ENCODE measurements at places on chromosomes 4 and X.

DNA sequence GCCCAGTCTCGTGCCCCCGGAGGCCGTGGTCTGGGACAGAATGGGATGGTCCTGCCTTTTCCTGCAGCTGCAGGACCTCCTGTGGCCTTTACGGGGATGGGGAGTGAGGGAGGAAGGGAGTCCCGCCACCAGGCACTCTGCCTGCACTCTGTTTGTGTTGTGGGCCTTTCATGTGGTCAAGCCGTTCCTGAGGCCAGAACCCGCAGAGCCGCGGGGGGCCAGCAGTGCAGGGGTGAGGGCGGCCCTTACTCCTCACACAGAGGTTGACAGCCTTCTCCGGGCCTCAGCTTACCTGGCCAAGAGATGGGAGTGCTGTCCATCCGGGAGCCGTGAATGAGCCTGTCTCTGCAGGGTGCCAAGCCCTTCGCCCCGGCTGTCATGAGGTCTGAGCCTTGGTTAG is 230.7 kb downstream of the AFAP1 start:
- DNase-seq = no peak

DNA sequence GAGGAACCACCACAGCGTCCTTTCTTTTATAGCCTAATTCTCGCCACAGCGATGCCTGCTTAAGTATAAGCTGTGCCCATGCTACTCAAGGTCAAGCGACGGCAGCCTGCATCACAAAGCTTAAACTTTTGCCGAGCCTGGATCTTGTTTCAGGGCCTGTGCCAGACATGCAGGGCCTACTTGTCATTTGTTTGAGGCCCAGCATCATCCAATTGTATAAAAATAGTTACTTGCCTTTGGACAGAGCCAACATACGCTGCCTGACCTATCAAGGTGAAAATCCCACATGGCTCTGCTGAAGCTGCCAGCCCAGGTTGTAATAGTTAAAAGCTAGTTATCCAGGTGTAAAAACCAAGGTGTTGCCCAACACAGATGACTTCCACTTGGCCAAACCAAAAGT is 107.1 kb downstream of the TMEM131L start:
- no peak for DNase-seq

DNA sequence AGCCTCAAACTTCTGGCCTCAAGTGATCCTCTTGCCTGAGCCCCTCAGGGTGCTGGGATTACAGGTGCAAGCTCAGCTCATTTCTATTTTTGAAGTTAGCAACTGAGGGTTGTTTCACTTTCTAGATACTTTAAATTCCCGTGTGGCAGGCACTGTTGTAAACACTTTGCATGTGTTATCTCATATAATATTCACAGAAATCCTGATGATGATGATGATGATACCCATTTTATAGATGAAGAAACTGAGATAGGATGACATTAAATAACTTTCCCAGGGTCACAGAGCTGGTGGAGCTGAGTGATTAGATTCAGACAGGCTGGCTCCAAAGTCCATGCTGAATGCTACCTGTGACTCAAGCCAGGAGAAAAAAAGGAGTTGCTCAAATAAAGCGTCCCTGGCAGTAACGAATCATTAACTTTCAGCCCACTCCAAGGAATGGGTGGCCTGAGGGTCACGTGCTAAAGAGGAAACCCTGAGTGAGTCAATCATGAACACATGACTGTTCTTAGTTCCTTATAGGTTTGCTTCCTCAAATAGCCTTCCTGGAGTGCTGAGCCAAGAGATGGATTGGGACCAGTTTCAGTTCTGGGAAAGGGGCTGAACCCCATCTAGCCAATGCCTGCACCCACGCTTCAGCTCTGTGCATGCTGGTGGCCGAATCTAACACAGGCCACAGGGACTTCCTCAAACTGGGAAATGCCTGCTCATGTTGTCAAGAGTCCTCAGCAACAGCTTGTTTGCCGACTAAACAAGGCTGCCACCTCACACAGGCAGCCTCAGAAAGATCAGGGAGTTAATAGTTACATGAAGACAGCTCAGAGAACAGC is 52.8 kb downstream of the RBM47 start:
- DNase-seq = peak; percentile 30

- no peak for DNase-seq
Measured at GRCh38 chr4:18022572-18023050, 1.1 kb upstream of the LCORL start.

DNA sequence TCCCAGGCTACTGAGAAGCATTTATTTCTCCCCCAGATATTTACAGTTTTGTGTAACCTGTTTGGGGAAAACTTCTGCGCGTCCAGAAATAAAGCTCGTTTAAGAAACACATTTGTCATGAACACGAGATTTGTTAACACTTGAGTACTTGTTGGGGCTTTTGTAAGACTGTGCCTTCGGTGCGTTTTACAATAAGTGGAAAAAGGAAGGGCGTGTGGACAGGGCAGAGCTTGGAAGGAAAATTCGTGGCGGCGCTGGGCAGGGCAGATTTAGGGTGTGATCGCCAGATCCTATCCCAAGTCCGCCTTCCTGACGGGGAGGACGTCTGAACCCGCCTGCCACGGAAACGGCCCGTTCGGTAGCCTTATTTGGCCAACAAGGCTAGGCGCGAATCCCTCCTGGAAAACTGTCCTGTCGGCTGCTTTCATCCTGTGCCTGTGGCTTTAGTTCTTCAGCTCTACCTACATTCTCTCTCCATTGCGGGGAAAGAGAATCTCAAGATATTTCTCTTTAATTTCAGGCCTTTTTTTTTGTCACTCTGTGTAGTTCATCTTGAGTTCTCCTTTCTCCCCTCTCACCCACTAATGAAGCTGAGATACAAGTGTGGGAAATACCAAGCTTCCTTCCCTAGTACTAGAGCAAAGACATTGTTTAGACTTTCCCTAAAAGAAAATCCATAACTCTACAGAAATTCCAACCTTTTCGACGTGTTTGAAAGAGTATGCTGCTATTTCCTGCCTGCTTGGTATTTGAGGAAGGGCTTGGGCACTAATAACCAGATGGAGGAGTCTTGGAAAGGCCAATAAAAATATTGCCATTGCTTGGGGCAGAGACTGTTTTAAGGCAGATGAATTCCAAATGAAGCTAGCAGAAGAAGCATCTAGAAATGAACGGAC is 982 bp downstream of the PDLIM5 start:
- DNase-seq = no peak
